ENCODE measurements at places on chromosomes 6 and 20.

DNA sequence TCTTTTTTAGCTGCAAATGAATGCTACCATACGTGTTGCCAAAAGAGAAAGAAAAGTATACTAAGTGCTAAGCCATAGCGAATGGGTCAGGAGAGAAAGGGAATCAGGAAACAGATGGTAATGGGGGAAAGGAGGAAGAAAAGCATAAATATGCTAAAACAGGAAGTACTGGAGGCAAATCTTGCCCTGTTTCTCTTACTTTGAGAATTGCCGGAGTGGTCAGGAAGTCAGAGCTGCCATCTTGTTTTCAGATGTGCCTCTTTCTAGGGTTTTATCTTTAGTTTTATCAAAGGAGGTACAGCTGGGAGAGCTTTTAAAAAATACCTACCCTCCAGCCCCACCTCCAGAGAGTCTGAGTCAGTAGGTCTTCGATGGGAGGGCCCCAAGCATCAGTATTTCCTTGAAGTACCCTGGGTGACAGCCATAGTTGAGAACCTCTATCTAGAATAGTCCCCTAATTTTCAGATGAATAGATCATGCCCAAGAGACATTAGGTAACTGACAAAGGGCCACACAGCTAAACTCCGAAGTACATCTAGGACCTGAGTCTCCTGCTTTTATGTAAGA lies 193.3 kb downstream of the CLIC5 start:
- DNase-seq: no peak

GRCh38 chr6:137734875-137735182 lies 132.2 kb upstream of the TNFAIP3 start:
- no peak for DNase-seq

DNA sequence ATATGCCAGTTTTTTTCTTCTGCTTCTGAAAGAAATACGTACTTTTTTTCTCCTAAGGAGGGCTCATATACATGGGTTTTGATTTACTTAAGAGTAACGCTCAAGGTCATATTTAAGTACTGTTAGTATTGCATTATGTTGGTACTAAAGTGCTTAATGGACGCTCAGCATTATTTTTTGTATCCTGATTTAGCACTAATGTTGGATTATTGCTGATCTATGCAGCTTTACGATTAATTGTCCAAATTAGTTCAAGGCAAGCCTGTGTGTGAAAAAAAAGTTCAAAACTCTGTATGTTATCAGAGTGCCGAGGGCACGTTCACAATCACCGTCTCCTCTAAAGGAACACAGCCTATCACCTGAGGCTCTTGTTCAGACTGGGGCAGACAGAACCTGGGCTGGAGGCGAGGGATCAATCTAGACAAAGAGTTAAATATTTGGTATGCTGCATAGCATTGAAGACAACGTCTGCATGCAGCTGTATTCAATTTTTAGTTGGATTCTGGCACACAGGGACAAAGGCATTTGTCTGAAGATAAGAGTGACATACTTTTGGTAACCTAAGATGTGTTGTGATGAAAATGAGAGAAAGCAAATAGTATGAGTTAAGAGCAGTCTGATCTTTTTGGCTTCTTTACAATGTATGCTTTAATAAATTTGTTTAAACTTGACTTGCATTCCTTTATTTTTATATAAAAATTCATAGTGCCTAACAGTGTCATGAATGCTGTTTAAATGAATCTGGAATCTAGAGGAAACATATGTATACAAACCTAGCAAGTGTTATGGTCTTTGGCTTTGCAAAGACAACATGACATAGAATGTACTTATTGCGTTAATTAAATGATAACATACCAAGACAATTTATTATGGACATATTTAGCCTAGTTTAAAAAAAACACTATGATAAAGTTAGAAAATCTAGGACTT lies 341.2 kb downstream of the SAMD5 start:
- no peak for DNase-seq

DNA sequence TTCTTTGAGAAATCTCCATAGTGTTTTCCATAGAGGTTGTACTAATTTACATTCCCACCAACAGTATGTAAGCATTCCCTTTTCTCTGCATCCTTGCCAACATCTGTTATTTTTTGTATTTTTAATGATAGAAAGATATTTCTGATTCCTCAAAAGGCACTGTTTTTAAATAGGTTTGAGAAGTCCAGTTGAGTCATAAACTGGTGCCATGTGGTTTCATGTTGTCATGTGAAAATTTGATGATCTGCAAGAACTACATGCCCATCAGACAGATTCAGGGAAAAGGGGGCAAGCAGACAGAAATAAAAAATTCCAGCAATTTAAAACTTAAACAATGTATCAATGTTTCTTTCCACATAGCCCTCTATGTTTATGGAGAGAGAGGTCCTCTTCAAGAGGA lies 227.5 kb downstream of the KCNQ5 start:
- DNase-seq: no peak

- no peak for DNase-seq
Measured at GRCh38 chr6:158481690-158482473, 78.0 kb upstream of the TMEM181 start.

- DNase-seq: no peak
Measured at GRCh38 chr6:108877046-108877751, 29.0 kb downstream of the ARMC2 start.

- no peak for DNase-seq
Measured at GRCh38 chr6:125804264-125804663, 13.5 kb downstream of the NCOA7 start.

- DNase-seq: no peak
Measured at GRCh38 chr20:57257701-57258453, 8.6 kb downstream of the BMP7 start.

DNA sequence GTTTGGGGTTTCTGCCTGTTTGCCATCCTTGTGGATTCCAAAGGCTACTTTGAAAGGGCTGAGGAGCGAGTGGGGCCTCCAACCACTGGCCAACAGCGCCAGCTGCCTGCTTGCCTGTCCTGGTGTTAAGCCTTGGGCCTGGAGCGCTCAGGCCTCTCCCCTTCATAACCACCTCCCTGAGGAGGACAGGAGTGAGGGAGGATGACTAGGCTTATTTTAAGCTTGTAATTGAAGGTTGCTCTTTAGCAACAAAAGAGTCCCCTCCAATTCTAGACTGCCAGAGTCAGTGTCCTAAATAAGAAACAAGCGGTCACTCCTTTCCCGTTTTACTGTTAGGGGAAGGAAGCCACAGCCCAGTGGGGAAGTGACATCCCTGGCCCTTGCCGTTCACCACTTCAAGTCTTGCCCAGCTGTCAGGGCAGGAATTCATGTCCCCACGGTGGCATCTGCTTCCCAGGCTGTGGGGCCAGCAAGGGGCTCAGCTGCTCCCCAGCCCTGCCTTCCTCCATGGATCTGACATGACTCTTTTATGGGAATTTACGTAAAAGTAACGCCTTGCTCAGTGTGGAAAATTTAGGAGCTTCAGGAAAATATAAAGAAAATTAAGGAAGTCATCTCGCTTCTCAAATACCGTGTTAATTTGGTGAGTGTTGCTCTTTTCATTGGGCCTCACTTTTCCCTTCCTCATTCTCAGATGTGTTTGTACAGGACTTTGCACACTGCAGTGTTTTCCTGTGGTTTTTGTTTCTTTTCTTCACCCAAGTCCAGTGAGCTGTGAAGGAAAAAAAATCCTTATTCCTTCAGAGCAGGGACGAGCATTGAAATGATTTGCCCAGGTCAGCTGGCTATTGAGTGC lies 57.8 kb downstream of the SSR1 start:
- no peak for DNase-seq

DNA sequence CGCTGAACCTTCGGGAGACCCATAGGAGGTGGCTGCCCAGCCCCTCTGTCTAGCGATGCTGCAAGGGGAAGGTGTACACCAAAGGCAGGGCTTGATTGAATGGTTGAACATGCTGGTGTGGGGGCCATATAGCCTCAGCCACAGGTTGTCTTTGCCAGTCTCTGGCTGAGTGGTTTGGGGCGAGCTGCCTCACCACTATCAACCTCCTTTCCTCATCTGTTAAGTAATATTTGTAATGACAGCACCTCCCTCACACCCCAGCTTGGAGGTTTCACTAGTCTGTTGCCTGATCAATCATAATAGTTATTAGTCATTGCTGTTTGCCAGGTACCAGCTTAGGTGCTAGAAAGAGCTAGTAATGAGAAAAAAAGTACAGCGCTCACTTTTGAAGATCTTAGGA lies 11.8 kb upstream of the ZNF831 start:
- no peak for DNase-seq

DNA sequence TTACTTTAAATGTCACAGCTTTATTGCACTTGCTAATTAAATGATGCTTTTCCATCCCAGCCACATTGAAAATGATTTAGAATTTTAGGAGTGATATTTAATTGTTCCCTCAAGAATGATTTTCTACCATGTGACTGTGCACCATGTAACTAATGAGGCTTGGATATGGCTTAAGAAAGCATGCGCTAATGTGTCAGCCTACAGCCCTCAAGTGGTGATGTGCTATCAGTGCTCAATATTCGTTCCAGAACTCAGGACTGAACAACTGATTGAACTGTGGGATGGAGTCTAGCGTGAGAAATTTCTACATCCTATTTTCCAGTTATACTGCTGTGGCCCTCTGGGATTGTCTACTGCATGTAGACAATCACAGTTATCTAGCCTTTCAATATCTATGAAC lies 71.5 kb downstream of the PKIB start:
- DNase-seq: no peak

DNA sequence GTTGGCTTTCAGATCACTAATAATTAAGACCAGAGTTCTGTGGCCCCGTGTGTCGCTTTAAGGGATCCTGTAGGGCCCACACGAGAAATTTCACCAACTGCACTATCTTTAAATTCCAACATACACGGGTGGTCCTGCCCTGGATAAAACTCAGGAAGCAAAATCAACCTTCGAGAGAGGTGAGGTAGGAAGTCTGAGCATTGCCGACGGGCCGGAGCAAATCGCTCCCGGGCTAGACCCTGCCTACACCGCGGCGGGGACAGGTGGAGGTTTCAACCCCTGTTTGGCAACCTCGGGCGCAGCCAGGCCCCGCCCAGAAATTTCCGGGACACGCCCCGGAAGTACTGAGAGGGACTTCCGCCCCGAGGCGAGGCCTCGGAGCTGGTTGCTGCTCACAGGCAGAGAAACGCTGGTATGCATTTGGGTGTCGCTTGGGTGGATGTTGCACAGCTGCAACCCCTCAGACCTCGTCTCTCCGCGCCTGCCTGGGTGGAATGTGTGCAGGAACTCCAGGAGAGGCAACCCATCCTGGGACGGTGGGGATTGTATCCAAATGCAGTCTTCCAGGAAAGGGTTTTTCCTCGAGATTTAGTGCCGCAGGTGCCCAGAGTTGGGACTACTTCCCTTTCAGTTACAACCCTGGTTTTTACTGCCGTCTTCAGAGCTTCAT lies 19.9 kb downstream of the ZKSCAN8 start:
- peak; percentile 62 for DNase-seq

Data from activated T-helper 2 cell treated with anti-CD3 and anti-CD28 coated beads, Interferon-gamma antibody, Interleukin-2, Interleukin-4, amounts not matched to agents 10 μg/mL and 5 μg/mL and 100 μg/mL, durations not matched to agents 14 hours and 24 hours and 36 hours (primary cell).